HL-60 (cell line): ENCODE measurements at places on chromosomes 2 and 18.

- DNase-seq, result no peak
These were observed 62.0 kb downstream of the TMEM185B start for GRCh38 chr2:120161190-120161589.

GRCh38 chr2:43576981-43577892, 18.6 kb downstream of the THADA start:
- DNase-seq, result no peak

DNA sequence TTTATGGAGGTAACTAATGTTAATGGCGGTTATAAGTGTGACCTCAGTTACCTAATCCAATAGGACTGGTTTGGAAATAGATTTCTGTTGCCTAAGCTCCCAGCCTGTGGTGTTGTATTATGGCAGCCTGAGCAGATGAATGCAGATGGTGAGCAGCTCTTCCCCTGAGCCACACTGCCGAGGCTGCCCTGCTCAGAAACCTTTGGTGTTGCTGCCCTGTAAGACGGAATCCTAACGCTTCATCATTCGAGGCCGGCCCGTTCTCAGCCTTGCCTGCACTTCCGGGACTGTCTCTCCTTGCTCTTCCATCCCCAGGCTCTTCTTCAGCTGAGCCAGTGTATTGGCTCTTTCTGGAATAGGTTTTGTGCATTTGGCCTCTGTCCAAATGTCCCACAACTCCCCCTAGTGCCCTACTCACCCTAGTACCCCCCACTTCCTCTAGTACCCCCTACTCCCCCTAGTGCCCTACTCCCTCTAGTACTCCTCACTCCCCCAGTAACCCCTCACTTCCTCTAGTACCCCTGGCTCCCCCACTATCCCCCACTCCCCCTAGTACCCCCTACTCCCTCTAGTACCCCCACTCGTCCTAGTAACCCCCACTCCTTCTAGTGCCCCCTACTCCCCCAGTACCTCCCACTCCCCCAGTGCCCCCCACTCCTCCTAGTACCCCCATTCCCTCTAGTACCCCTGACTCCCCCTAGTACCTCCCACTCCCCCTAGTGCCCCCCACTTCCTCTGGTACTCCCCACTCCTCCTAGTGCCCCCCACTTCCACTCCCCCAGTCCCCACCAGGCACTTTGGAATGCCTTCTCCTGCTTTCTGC, 106.0 kb upstream of the TAF1B start:
- DNase-seq, result no peak

DNA sequence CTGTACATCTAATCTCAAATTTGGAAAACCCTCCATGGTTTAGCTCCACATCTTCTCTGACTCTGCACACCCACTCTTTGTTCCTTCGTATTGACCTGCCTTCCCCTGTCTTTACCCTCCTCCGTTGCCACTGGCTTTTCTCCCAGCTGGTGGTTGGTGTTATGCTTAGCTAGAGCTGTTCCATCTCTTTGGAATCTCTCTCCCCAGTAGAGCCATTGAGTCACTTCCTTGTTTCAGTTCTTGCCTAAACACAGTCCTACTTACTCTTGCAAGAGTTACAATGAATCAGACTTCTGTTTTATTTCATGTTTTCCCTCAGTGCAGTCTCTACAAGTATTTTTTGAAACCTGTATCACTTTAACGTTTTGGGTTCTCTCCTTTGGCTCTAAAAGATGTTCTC, 263.9 kb downstream of the LTBP1 start:
- no peak for DNase-seq

GRCh38 chr18:7722955-7723354, 155.8 kb downstream of the PTPRM start:
- DNase-seq, result no peak

- DNase-seq, result no peak
These were observed 113.0 kb downstream of the QPCT start for GRCh38 chr2:37457401-37457901.

DNA sequence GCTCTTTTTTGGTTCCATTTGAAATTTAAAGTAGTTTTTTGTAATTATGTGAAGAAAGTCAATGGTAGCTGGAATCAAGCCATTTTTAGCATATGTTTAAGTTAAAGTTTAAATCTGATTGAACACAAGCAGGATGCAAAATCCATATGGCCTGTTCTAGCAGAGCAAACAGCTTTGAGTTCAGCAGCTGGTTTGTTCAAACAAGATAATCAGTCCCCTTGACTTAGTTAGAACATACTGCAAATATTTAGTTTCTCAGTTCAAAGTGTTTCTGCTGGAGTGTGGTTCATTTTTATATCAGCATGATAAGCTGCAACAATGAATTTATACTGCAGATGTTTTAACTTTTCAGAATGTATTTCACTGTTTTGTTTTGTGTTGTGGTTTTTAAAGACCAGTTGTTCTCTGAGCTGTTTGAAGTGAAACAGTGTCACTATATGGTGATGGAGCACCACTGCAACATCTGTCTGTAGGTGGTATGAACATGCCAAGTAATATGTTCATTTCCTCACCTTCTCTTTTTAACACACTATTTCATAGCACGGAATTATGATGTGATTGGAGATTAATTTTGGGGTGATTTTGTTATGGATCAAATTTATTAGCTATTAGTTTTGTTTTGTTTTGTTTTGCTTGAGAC, 125.3 kb downstream of the COL4A4 start:
- DNase-seq, result no peak

- no peak for DNase-seq
These were observed 69.1 kb downstream of the FEZ2 start for GRCh38 chr2:36528766-36529392.

- no peak for DNase-seq
These were observed 59.6 kb downstream of the CSRNP3 start for GRCh38 chr2:165529130-165529529.

DNA sequence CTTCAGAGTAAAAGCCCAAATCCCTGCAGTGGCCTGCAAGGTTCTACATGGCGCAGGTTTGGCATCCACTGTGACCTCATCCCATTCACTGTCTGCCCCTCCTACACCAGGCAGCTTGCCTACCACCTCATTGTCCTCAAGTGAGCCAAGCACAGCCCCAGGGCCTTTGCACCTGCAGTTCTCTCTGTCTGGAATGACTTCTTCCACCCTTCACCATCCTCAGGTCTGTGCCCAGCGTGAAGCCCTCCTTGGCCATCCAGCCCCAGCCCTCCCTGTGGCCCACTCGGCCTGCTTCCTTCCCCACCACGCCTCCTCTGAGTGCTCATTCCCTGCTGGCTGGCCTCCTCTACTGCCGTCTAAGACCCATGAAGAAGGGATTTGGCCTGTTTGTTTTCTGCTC, 32.6 kb upstream of the UBE2F start:
- no peak for DNase-seq

- no peak for DNase-seq
These were observed 2.9 kb downstream of the IWS1 start for GRCh38 chr2:127523269-127523939.

- peak; percentile 47 for DNase-seq
These were observed 14.5 kb downstream of the IL1R2 start for GRCh38 chr2:102005989-102006885.

DNA sequence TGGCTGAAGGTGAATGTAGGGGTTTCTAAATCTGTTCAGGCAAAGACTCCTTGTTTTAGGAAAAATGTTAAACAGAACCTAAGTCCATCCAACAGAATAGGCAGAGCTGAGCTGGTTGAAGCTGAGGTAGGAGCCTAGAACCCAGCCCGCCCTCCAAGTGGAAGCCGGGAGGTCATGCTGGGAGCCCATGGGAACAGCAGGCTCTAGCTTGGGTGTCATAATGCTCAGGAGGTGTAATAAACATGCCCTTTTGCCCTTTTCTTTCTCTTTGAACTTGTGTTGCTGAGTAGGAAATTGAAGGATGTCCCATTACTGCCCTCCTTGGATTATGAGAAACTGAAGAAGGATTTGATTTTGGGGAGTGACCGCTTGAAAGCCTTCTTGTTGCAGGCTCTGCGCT, 60.3 kb downstream of the ARMC9 start:
- no peak for DNase-seq

- peak; percentile 30 for DNase-seq
These were observed 267.7 kb downstream of the PRKCE start for GRCh38 chr2:45919160-45919650.

DNA sequence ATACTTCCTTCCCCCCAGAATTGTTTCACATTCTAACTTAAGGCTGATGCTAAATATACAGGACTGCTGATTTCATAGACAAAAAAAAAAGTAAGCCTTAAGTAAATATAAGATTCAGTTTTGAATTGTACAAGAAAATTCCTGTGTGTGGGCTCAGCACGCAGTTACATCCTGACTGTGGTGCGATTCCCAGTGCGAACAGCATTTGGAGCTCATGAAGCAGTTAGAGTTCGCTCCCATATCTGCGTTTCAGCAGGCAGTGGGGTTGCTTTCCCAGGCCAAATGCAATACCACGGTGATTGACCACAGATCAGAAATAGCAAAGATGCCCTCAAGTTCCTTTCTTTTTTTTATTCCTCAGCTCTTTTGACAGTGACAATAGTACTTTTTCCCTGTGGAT, 75.6 kb downstream of the SATB2 start:
- no peak for DNase-seq

DNA sequence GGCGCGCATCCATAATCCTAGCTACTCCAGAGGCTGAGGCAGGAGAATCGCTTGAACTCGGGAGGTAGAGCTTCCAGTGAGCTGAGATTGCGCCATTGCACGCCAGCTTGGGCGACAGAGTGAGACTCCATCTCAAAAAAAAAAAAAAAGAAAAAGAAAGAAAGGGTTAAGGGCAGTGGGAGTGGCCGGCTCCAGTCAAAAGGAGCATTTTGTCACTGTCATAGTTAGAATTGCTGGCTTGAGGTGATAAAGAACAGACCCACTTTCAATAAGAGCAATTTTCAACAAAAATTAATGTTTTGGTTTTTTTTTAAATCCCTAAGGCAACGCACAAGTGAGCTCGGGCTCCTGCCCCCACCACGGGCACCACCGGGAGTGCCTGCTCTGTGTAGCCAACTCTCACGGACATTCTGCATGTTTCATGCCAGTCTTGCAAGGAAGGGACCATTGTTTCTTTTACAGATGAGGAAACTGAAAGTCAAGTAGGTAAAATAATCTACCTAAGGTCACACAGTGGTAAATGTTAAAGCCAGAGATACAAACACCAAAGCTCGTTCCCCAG, 8.5 kb downstream of the CIB4 start:
- DNase-seq, result no peak

GRCh38 chr18:3012136-3013023, 564 bp downstream of the LPIN2 start:
- no peak for DNase-seq

DNA sequence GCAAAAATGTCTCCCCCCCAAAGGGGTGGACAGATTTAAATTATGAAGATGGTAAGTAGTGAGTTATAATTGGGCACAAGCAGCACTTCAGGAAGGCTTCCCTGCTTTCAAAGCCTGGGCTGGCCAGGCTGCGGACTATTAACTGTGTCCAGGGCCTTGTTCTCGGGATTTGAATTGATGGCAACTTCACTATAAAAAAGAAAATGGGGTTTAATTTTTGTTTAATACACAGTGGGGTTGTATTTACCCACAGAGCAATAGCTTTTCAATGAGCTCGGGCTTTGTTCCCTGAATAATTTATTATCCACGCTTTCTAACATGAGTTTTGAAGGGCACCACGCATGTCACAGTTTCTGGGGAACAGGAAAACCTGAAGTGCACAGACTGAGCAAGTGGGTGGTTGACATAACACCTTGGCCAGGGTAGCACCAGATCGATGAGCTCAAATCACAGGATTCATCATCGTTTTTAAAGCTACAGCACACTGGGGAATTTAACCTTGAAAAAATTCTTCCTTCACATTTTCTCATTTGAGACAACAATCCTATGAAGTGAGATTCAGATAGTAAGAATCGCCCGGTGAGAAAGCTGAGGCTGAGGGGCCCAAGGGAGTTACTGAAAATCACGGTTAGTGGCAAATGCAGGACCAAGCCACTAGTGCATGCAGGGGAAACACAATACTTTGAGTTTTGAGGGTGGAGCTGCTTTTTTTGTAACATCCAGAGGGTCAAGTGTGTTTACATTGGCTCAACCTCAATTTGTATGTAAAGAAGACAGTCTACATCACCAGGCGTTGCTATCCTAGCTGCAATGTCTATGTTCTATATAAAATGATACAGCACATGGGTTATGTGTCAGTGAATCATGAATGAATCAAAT, 28.9 kb upstream of the LMAN1 start:
- no peak for DNase-seq

GRCh38 chr2:127721311-127721977, 20.1 kb downstream of the SFT2D3 start:
- DNase-seq, result no peak

DNA sequence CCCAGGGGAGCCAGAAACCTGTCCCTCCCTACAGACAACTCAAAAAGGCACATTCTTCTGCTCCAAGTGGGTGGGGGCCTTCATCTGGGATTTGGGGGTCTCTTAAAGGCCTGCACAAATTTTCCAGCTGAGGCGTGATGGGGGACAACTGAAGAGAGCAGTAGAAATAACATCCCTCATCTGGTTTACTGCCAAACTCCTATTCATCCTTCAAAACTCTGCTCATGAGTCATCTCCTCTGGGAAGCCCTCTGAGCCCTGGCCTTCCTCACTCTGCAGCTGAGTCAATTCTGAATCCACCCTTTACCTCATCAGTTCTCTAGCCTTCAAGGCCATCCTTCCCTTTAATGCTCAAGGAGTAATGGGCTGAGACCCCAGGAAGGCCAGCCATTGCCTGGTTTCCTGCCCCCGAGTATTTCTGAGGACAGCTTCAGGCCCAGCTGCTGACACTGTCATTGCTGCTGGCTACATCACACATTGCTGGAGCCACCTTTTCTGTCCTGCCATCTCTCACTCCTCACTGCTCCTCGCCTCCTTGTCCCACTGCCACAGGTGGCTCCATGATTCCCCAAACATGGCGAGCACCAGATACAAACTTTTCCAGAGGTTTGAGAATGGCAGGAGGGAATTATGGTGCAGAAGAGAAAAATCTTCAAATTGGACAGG, 32.2 kb upstream of the GLI2 start:
- DNase-seq, result no peak

GRCh38 chr18:35511833-35512232, 14.1 kb upstream of the INO80C start:
- no peak for DNase-seq

GRCh38 chr2:6694555-6694954, 171.2 kb downstream of the CMPK2 start:
- DNase-seq, result no peak

DNA sequence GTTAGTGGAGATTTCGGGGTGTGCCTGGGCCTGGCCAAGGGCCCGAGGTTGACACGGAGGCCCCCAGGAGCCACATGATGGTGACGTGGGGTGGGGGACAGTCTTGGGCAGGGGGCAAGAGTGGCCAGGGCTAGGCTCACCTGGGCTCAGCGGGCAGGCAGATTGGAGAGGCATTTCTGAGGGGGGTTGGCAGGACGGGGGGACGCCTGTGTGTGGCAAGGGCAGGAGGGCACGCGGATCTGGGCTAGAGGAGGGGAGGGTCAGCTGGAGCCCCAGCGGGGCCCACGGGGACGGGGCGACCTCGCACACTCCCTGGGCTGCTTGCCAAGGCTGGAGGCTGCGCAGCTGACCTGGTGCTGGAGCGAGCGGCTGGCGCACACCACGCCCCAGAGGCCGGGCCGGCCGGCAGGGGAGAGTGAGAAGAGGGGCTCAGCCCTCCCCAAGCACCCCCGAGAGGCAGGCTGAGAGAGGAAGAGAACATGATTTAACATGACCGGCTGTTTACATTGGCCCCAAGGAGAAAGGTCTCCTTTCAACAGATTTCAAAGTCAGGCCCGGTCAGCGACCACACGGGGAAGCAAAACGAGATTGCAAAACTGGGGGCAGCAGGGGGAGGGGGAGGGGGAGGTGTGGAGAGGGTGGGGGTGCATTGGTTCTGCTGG, 38.0 kb upstream of the SNED1 start:
- no peak for DNase-seq
